Naive thymus-derived CD4-positive, alpha-beta T cell (primary cell): ENCODE measurements at places on chromosomes 1 and 21. TPM values are rescaled to one million over a fixed set of nuclear protein-coding genes. Genes with fewer than 3 reads are reported as not detected.

DNA sequence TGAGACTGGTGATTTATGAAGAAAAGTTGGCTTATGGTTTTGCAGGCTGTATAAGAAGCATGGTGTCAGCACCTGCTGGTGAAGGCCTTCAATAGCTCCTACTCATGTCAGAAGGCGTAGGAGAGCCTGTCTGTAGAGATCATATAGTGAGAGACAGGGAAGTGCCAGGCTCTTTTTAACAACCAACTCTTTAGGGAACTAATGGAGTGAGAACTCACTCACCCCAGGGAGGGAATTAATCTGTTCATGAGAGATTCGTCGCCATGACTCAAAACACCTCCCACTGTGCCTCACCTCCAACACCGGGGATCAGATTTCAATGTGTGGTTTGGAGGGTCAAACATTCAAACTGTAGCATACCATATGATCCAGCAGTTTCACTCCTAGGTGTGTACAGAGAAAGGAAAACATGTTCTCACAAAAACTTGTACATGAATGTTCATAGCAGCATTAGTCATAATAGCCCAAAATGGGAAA is 72.6 kb downstream of the TTC3 start:
- DNase-seq = no peak

- no peak for DNase-seq
Observed at GRCh38 chr1:115475252-115475651, 137.2 kb upstream of the NGF start.

DNA sequence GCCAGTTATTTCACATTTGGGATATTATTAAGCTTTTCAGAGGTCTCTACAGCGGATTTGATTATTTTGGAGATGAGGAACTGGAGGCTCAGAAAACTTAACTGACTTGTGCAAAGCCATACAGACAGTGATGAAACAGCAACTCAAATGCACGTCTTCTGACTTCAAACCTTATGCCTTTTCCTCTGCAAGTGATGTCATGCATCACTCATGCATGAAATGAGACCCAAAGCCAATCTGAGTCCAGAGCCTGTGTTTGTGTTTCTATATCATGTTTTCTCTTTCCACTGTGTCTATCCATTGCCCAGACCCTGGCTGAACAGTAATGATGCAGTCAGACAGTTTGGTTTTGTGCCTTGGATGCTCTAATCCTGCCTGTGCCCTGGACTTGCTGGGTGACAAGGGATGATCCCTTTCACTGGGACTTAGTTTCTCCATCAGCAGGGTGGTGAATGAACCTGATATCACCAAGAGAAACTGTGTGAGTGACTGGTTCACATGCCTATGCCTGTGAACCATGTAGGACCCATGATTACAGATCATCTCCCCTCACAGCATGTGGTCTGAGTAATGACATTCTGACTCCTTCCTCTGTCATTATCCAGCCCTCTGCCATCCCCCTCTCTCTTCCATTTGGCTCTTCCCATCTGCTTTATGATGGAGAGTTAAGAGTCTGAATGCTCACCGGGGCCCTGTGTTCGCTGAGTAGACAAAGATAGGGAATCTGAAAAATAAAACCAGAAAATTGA is 33.4 kb downstream of the SLAMF6 start:
- no peak for DNase-seq

- peak; percentile 81 for DNase-seq
Observed at GRCh38 chr21:42923553-42924432, 1.6 kb downstream of the ERVH48-1 start.

GRCh38 chr1:167136191-167136614 is 42.3 kb downstream of the STYXL2 start:
- DNase-seq = no peak

- no peak for DNase-seq
Observed at GRCh38 chr1:117753652-117754051, 147.8 kb downstream of the TENT5C start.

- no peak for DNase-seq
Observed at GRCh38 chr1:61709908-61710289, 15.0 kb downstream of the TM2D1 start.

- DNase-seq = no peak
Observed at GRCh38 chr21:37074546-37074945, 1.5 kb downstream of the TTC3 start.

DNA sequence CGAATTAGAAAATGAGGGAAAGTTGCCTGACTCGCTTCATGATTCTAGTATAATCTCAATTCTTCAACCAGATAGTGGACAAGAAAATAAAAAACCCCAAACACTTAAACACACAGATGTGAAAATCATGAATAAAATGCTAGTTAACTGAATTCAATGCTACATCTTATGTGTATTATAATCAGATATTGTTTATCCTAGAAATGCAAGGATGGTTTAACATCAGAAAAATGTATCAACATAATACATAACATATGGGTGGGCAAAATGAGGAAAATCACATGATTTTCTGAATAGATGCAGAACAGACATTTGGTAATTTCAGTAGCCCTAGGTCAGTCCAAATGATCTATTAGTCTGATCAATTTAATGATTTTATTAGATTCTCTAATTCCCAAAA is 97.2 kb downstream of the SIM2 start:
- no peak for DNase-seq

GRCh38 chr1:190975827-190976226 is 498.2 kb upstream of the BRINP3 start:
- DNase-seq = no peak

DNA sequence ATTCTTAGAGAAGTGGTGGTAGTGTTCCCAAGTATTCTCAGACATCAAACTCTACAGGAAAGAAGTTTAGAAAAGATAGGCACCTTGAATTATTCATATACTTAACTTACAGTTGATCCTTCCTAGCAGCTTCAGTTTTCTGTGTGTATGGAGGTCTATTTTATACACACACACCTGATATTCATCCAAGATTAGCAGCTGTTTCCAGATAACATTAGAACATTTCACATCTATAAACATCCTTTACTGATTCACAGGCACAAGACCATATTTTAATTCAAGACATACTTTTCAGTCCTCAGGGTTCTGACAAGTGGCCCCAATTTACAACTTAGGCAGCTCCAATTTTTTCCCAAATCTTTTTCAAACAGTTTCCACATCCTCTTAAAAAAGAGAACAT is 287.8 kb upstream of the USP25 start:
- no peak for DNase-seq

DNA sequence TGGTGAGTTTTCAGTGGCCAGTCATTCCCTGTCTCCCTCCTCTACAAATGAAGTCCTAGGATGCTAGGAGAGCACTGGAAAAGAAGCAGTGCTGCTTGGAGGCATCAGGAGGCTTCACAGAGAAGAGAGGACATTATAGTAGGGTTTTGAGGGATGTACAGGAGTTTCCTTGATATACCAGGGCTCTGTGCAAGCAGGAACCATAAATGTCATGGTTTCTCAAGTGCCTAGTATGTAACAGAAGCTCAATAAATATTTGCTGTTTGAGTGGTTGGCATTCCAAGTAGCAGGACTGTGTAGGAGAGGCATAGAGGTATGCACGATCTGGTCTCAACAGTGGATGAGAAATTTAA is 133.5 kb upstream of the WNT4 start:
- DNase-seq = no peak

- DNase-seq = peak; percentile 78
Observed at GRCh38 chr1:115063228-115063901, 25.9 kb downstream of the TSPAN2 start.

DNA sequence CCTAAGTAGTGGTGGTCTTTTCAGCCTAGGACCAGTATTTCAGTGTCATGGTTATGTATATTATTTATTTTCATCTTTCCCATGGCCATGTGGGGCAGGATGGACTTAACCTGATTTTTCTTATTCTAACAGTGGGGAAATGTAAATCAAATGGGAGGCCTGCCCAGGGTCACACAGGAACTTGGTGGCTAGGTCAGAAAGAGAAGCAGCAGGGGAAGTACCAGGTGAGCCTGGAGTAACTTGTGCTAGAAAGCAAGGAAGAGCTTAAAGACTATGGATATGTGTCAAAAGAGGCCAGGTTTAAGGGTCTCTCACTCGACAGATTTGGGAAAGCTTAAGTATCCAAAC is 936 bp downstream of the ZFP69B start:
- no peak for DNase-seq

GRCh38 chr1:242761556-242761955 is 237.1 kb upstream of the PLD5 start:
- no peak for DNase-seq

DNA sequence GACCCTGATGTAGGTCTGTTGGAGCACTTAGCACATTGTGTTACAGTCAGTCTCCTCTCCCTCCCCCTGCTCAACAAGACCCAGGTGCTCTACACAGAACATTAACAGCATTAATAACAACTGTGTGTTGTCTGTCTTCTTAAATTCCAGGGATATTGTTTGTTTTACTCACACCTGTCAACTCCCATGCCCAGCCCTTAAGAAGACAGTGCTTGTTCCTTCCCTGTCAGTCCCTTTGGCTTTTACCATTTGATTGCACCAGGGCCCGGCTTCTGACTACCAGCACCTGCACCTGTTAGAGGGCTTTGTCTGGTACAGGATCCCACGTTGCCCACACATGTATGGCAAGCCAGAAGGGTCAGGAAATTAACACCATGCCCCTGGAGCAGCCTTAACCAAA is 11.7 kb downstream of the RIMKLA start:
- no peak for DNase-seq

- no peak for DNase-seq
Observed at GRCh38 chr1:12296016-12296415, 66.2 kb downstream of the VPS13D start.

GRCh38 chr21:29368906-29369305 is 70.2 kb downstream of the BACH1 start:
- no peak for DNase-seq

GRCh38 chr1:157193702-157194391 is 55.7 kb upstream of the ETV3 start:
- peak; percentile 60 for DNase-seq

FCN3 gene
- not detected in 2 replicates for total RNA-seq

CD1E gene
- 0.42 TPM for total RNA-seq

GALE gene
- 12.1 TPM for total RNA-seq

CHODL gene
- total RNA-seq = 0.19 TPM

ACTN2 gene
- not detected for total RNA-seq

S100B gene
- 2.3 TPM for total RNA-seq

GFI1 gene
- total RNA-seq = 30.6 TPM

SNX7 gene
- not detected in 2 replicates for total RNA-seq

NUF2 gene
- 3.3 TPM for total RNA-seq

ERVH48-1 gene
- 0.51 TPM for total RNA-seq

HES5 gene
- not detected for total RNA-seq

WNT9A gene
- not detected for total RNA-seq

BCAN gene
- not detected for total RNA-seq
